B cell (primary cell): ENCODE measurements at places on chromosomes 13 and 19. TPM values are rescaled to one million over a fixed set of nuclear protein-coding genes. Genes with fewer than 3 reads are reported as not detected.
A peak's percentile ranks its signal among the peaks of the same experiment; 100 is the strongest.

DNA sequence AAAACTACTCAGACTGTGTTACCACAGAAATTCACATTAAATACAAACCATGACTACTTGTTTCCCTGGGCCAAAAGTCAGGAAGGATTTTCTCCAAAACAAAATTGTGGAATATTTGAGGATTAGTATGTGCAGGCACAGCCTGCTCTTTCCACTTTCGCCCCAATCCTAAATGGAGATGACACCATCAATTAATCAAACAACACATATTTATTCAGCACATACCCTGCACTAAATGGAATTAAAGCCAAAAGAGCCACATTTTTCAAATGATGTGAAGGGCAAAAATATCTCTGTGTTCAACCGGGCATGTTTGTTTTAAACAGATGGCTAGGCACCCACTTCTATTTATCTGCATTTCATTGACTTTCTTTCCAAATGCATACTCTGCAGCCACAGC lies 523.1 kb downstream of the DCT start:
- DNase-seq, result no peak

- no peak for DNase-seq
Observed at GRCh38 chr13:113764793-113765563, 6.0 kb downstream of the TMEM255B start.

The ANGPTL8 gene
- polyA plus RNA-seq, result not detected in 2 replicates

The LILRB5 gene
- polyA plus RNA-seq, result not detected in 2 replicates

The KASH5 gene
- 0.67 TPM in 1 of 2 replicates, not detected in the other for polyA plus RNA-seq

DNA sequence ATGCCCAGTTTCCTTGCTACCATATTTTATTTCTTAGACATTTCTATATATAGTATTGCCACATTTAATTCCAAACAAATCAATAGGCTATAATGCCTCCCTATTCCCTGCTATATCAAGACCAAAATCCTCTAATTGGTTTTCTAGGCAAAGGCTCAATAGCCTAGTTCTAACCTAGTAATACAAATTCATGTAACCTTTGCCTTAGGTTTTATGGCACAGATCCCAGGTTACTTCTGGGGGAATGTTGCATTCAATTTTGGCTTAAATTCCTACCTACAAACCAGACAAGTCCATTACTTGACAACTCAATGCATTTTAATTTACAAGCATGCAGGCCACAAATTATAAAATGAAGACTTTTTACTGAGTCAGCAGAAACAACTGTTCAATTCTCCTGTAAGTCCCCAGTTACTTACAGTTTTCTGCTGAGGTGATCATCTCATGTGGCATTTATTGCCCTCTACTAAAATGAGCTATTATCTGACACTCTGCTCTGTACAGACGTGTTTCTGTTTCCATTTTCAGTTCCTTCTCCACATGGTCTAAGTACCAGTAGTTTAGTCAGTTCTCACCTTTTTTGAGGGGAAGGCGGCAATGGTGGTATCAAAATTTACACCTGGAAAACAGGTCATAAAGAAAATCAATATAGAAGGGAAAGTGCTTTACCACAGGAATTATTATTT lies 11.7 kb downstream of the KCNRG start:
- peak; percentile 58 for DNase-seq
